GM13976 (cell line): ENCODE measurements at places on chromosomes 13 and 19.
A peak's percentile ranks its signal among the peaks of the same experiment; 100 is the strongest.

DNA sequence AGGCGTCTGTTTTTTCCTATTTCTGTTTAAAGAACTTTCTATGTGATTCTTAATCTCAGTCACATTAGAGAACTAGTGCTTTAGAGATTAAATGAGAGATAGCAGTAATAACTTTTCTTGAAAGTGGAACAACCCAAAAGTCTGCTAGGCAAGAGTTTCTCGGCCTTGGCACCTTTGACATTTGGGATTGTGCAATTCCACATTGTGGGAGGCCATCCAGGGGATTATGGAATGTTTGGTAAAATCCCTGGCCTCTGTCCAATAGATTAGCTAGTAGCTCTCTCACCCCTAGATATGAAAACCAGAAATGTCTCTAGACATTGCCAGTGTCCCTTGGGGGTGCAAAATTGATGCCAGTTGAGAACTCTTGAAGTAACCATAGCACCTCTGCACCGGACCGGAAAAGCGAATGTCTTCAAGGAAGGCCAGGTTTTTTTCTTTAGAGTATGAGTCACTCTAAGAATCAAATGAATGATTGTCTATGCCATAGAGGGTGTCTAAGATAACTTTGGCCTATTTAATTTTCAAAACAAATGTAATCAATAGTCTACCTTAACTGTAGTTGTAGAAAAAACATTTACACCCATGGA lies 45.0 kb upstream of the IL17D start:
- no peak for DNase-seq

DNA sequence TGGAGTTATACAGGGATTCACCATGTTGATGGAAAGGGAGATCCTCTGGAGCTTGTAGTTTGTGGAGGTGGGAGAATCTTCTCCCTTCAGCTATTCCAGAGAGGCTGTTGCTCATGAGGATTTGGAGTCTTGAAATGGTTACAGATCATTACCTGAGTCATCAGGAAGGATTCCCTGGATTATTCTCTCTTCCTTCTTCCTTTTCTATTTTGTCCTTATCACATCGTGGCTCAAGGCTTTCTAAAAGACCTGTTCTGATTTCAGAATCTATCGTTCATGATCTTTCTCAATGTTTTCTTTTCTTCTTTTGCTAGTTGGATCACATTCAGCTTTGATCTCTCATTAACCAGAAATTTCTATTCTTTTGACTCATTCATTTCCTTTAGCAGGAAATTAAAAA lies 196.0 kb downstream of the KLF5 start:
- no peak for DNase-seq

GRCh38 chr19:39128516-39129079 lies 3.0 kb downstream of the PAK4 start:
- no peak for DNase-seq

DNA sequence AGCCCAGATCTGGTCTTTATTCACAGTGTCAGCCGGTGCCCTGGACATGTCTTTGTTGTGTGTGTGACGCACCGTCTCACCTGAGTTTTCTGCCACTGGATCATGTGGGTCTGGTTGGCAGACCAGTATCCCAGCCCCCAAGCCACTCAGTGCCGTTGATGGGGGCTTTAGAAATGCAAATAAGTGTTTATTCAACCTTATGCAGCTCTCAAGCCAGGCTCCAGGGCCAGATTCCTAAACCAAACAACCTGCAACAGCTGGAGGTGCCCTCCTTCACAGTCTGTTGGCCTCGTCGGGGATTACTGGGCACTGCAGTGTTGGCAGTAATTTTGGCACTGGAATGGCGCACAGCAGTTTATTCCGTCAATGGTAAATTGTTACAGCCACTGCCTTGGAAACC lies 21.6 kb downstream of the FAM124A start:
- DNase-seq = no peak

- no peak for DNase-seq
Observed at GRCh38 chr13:55120631-55121030, 2020.1 kb upstream of the PRR20A start.

DNA sequence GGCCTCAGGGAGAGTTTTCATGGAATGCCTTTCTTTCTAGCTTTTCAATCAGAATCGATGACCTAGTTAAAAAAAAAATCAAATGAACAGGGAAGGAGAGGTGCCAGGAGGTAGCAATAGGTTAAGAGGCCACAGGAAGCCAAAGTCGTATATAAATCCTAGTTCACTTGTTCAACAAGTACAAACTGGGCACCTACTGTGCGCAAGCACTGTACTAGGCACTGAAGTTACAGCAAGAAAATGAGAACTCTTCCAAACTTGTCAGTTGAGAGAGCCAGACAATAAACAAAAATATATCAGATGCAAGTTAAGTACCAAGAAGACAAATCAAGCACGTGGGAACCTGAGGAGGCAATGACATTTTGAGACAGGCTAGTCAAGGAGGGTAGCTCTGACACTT lies 6.1 kb downstream of the SUGP2 start:
- no peak for DNase-seq

- DNase-seq = peak; percentile 84
Observed at GRCh38 chr19:49442771-49443365, 1.5 kb upstream of the SLC17A7 start.

- no peak for DNase-seq
Observed at GRCh38 chr13:75788481-75788981, 152.4 kb downstream of the LMO7 start.

- no peak for DNase-seq
Observed at GRCh38 chr13:50889317-50889716, 20.3 kb upstream of the RNASEH2B start.

- DNase-seq = no peak
Observed at GRCh38 chr19:8143041-8143440, 6.4 kb downstream of the FBN3 start.

GRCh38 chr13:41107584-41108014 lies 25.0 kb downstream of the KBTBD6 start:
- DNase-seq = no peak

- DNase-seq = no peak
Observed at GRCh38 chr19:609004-609346, 19.3 kb downstream of the HCN2 start.

GRCh38 chr13:95697052-95697680 lies 20.2 kb downstream of the DNAJC3 start:
- DNase-seq = no peak

GRCh38 chr19:34851277-34851804 lies 75.4 kb upstream of the ZNF30 start:
- no peak for DNase-seq

GRCh38 chr13:87124785-87125074 lies 546.4 kb upstream of the SLITRK5 start:
- DNase-seq = no peak

DNA sequence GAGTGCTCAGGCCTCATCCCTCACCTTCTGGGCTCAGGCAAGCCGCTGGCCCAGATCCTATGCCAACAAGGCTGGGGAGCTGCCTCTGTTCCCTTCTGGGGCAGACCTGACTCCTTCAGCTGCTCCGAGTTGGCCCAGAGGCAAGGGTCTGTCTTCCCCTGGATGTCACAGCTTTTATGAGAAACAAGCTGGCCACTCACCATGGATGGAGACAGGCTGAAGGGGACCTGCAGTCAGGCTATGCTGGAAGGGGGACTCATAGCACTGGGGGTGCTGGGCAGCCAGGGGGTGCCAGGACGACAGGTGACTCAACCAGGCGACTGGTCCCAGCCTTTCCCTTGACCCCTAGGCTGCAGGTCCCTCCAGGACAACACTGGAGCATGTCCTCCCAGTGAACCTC lies 52.4 kb upstream of the C1QTNF9B start:
- no peak for DNase-seq

- DNase-seq = no peak
Observed at GRCh38 chr19:35546532-35546931, 1.1 kb downstream of the TMEM147 start.

GRCh38 chr13:72960541-72960940 lies 98.3 kb upstream of the KLF5 start:
- no peak for DNase-seq

DNA sequence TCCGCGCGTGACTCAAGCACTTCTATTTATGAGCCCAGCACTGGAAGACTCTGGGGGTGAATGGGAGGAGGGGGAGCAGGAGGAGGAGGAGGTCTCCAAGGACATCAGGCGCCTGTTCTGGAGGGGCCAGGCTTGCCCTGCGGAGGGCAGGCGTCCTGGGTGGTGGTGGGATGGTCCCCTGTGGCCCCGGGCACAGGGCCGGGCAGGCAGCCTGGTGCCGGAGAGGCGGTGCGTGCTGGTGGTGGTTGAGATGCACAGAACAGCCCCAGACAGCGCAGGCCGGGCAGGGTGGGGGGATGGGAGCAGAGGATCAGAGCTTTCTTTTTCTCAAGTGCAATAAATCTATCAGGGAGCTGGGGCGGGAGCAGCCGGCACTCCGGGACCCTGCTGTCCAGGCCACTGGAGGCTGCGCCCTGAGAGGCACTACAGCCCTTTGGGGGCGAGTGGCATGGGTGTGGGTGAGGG lies 14.0 kb downstream of the NKPD1 start:
- no peak for DNase-seq

GRCh38 chr19:12646551-12646950 lies 20.0 kb downstream of the MAN2B1 start:
- no peak for DNase-seq

DNA sequence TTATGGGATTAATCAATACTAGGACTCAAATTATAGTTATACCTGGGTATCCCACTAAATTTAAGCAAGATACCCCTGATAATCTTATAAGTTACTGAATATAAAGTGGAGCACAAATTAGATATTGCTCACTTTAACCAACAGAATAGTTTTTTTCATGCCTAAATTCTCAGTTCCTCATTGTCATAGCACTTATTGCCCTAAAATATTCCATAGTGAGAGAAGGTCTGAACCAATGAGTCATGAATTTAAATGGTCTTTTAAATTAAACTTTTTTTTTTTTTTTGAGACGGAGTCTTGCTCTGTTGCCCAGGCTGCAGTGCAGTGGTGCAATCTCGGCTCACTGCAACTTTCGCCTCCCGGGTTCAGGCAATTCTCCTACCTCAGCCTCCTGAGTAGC lies 42.4 kb downstream of the ZNF136 start:
- no peak for DNase-seq

DNA sequence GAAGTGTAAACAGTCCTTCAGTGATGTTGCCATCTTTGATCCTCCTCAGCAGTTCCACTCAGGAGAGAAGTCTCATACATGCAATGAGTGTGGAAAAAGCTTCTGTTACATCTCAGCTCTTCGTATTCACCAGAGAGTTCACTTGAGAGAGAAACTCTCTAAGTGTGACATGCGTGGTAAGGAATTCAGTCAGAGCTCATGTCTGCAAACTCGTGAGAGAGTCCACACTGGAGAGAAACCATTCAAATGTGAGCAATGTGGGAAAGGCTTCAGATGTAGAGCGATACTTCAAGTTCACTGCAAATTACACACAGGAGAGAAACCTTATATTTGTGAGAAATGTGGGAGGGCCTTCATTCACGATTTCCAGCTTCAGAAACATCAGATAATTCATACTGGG lies 7.7 kb downstream of the ZNF230 start:
- no peak for DNase-seq

DNA sequence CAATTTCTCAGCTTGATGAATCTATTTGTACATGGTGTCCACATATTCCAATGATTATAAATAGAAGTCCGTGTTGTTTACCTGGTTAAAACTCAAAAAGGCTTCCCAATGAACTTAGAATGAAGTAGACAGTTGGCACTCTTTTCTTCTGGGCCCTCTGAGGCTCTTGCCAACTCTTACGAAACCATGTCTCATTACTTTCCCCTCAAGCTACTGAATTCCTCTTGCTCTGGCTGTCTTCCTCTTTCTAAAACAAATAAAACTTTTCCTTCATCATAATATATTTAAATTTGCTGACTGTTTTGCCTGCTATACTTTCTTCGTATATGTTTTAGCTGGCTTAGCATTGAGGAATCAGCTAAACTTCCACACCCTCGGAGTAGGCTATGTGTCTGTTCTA lies 139.7 kb downstream of the SLITRK6 start:
- DNase-seq = no peak

- DNase-seq = peak; percentile 19
Observed at GRCh38 chr13:71865874-71866334, 1.1 kb downstream of the DACH1 start.

DNA sequence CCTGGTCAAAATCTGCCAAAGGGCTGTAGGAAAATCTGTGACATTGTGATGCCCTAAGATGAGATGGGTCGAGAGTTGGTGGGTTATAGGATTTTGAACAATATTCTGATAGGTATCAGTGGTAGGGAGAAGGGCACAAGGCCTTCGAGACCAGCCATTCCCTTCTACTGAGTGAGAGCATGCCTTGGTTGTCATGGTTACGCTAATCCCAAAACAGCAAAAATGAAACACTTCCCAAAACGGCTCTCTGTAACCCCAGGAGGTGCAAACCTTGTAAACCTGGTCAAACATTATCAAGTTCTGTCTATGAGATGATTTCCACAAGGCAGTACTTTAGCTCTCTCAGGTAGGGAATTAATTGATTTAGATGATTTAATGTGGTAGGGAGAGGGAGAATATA lies 158.7 kb upstream of the RNF113B start:
- no peak for DNase-seq

DNA sequence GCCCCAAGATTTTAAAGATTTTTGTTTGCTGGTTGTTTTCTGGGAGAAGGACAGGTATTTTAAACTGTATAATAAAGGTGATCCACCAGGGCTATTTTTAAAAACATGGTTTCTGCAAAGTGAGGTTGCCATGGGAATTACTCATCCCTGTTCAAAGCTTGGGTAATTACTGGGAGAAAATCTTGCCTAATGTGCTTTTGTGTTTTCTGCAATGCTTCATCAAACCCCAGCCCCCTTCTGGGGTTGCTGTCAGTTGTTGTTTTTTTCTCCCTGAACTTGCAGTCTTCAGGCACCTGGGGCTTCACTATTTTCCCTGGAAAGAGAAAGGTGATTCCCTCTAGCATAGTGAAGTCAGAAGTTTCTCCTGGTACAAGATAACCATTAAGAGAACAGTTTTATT lies 277.2 kb downstream of the NALCN start:
- no peak for DNase-seq

GRCh38 chr19:14655726-14656125 lies 18.9 kb downstream of the ADGRE3 start:
- no peak for DNase-seq

DNA sequence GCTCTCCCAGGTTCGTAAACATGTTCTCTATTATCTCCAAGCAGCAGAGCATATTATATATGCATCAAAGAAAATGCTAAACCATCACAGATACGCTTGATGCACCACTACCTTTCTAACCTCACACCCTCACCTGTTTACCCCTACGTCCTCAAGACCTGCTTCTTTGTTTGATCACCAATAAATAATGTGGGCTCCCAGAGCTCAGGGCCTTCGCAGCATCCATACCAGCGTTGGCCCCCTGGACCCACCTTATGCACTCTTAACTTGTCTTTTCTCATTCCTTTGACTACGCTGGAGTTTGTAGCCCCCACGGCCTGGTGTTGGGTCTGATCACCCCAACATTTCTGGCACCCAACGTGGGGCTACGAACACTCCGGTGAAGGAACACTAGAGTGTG lies 10.0 kb upstream of the ZNF443 start:
- no peak for DNase-seq

- no peak for DNase-seq
Observed at GRCh38 chr13:27133889-27134288, 37.7 kb downstream of the USP12 start.

- no peak for DNase-seq
Observed at GRCh38 chr13:102658660-102659059, 36.2 kb downstream of the METTL21C start.

GRCh38 chr13:31441800-31442510 lies 242.2 kb downstream of the B3GLCT start:
- DNase-seq = no peak
